CD4-positive, alpha-beta T cell treated with Interferon gamma for 1 hour (primary cell): ENCODE measurements at places on chromosomes 16 and 17.

DNA sequence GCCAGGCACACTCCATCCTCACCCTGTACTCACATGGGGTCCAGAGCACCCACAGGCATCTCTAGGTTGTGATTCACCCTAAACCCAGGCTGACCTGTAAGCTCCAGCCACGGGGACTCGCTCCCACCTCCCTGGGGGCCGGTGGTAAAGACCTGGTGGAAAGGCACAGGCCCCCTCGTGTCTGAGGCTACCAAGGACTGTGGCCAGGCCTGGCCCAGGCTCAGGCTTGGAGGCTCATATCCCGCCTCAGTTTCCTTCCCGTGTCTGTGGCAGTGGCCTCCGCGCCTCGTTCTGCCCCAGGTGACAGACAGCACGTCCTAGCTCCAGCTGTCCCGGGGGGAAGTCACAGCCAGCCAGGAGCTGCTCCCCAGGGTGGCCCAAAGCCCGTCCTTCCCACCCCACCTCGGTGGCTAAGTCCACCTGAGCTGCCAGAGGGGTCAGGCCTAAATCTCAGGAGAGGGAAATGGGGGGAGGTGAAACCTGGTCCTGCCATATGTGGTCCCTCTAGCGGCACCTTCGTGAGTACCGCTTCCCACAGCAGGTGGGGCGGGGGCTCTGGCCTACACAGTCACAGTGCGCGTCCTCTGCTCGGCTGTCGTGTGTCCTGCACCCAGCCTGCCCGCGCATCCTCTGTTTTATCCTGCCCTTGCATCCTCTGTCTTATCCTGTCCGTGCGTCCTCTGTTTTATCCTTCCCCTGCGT is 12.6 kb downstream of the CDH15 start:
- no peak for DNase-seq

DNA sequence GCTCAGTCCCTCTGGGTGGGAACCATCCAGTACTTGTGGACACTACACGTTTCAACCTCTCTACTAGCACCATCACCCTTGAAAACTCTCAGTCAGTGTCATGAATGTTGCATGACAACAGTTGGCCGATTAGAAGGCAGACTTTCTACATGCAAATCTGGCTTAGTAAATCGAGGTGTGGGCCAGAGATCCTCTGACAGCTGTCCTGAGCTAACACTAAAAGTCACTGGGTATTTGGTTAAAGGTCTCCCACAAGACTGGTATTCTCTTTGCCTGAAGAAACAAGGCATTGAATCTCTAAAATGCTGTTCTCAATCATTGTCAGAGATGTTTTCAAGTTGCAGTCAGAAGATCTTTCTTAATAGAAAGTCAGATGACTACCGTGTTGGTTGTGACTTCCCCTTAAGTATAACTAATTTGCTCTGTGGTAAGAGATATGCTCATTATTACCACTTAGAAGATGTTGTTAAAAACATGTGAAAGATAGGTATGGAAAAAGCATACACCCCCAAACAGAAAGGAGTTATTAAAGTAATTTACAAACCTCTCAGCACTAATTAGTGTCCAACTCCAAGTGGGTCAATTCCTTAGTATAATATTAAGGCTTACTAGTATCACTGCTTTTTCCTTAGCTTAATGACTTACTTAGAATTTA is 62.3 kb downstream of the WNT3 start:
- DNase-seq, result no peak

DNA sequence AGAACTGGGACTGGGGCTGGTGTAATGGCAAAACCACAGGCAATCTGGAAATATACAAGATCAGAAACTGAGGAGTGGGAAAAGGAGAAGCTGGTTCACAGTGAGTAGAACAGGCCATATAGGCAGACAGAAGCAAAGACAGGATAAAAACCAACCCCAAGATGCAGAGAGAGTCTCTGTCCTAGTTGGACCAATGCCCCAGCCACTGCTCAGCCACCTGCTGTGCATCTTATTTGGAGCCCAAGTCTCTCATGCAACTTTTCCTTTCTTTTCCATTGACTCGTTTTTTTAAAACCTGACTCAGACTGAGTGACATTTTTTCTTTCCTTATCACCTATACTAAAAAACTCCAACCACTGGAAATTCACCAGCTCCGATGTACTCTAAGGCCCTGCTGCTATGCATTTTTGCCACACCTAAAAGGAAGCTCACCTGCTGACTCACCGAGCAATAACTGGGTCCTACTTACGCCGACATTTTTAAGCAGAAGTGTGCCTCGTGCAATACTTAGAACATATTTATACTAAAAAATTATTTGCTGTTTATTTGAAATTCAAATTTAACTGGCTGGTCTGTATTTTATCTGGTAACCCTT is 100.8 kb upstream of the XYLT1 start:
- no peak for DNase-seq

DNA sequence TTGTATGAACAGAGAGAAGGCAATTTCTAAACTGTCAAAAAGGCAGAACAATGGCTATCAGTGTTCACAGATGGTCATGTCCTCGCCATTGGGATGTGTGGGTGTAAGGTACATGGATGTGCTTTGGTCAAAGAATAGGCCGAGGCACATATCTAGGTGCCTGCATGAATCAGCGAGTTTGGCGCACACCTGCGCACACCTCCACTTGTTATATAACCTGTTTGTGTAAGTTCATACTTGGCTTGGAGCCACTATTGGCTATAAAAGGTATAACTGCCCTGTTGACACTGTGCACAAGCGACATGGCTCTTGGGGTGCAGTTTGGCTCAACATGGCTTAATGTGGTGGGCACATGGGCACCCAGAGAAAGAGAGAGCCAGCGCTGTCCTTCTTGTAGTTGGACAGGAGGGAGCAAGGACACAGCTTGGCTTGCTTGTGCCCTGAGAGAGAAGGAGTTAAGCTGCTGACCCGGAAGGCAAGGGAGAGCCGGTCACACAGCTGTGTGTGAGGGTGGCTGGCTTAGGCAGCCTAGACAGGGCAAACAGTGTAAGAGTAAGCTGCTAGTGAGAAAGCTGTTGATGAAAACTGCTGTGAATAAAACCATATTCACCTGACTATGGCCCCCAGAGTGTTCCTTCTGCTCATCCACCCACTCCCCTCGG is 499.1 kb downstream of the KCNJ2 start:
- DNase-seq, result no peak

GRCh38 chr16:15648135-15648730 is 1.8 kb upstream of the NDE1 start:
- DNase-seq, result no peak

GRCh38 chr17:1203111-1203966 is 23.6 kb upstream of the ABR start:
- peak; percentile 57 for DNase-seq

DNA sequence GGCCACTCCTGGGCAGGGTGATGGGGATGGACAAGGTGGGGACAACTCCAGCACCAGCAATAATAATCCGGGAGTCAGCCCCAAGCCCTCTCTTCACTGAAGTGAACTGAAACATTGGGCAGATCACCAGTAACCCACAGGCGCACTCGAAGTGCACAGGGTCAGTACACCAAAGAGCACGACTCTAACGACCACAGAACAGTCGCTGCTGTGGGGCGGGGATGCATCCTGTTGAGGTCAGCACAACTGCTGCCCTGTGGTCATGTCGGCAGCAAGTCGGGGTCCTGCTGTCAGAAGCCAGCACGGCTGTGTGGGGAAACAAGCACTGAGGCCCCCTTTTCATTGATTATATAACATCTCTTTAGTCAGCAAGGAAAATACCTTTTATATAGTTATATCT is 14.6 kb downstream of the DNASE1 start:
- no peak for DNase-seq

DNA sequence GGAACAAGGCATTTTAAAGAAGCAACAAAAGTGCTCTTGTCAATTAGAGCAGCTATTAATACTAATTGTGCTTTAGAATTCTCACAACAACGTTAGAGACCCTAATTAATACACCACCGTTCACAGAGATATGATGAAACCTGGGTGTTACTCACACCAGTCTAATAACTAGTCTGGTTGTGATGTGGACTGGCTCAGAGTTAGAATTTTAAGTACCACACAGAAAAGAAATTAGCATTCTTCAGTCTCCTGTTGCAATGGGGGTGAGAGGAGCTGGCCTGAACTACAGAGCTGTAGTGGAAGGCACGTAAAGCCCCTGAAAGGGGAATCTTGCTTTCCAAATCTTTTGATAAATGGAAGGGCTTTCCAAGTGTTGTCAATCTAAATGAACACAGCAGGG is 240.8 kb upstream of the TOX3 start:
- no peak for DNase-seq

GRCh38 chr17:56543280-56543679 is 50.2 kb upstream of the NOG start:
- DNase-seq, result no peak

GRCh38 chr16:48180868-48181480 is 25.2 kb upstream of the ABCC12 start:
- DNase-seq, result no peak

DNA sequence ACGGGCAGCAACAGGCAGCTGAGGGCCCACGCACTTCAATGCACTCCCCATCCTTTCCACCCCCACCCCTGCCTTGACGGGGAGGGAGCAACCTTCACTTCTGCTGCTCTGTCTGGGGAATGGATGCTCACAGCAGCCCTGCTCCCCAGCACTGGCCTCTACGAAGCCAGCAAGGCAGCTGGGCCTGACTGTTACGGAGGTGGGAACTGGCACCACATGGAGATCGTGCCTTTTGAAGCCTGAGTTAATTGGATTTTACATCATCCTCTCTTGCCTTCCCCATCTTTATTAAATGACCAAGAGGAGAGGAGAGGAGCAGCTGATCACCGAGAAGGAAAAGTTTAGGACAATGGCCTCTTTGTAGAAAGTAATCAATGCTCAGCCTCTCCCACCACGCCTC is 187.0 kb upstream of the RPL38 start:
- no peak for DNase-seq

DNA sequence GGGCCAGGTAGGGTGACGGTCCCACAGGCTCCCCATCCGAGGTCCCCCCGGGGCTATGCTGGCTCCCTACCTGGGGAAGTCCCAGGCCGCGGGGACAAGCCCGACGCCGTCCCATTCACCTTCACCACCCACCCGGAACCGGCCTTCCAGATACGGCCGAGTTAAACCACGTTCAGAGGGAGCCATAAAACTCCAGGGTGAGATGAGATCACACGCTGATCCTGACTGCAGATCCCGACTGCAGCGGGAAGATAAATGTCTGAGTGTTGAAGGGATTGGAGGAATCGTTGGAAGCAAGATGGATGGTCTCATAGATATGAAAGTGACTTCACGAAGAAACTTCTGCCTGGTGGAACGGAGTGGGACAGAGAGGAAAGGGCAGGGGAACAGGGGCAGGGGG is 13.6 kb upstream of the C1QTNF8 start:
- no peak for DNase-seq

DNA sequence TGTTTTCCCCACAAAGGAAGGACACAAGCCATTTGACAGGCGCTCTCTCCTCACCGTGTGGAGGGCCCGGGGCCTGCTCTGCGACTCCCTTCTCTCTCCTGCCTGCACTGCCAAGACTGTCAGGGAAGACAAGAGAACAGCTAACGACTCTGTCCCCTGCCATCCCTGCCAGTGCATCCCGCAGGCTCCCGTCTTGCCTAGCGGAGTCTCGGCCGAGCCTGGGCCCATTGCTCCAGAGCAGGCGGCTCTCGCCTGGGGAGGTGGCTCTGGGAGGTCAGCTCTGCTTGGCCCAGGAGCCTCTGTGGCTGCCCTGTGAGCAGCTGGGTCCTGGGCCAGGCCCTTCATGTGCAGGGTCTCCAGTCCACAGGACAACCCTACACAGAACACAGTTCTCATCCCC is 53.0 kb downstream of the WNT3 start:
- no peak for DNase-seq

DNA sequence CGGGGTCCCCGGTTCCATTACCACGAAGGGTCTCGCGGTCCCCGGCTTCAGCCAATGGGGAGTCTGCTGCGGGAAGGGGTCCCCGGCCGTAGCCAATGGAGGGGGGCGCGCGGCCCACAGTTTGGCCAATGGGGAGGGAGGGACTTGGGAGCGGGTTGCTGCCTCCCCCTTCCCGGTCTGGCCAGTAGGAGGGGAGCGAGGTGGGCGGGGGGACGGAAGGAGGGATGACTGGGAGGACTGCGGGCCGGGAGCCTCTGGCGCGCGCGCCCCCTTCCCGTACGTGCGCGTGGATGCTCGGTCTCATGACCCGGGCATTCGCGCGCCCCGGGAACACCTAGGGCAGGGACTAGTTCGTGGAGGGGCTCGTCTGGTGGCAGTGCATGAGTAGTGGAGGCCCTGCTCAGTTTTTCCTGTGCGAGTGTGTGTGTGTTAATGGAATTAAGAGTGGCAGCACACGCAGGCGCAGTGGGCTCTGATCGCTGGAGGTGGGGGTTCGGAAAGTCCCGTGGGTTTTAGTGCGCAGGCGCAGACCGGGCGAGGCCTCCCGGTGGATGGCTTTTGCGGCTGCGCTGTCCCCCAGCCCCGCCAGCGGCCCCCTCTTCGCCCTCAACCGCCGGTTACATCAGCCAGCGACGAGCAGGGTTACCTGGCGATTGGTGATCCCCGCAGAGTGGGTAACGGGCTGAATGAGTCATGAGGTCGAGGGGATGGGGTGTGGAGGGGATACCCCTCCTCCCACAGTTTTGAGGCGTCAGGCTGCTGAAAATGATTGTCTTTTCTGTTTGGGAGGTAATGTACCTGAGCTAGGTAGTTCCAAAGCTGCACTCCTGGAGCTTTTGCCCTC is 1.3 kb downstream of the ATXN2L start:
- peak; percentile 96 for DNase-seq

- DNase-seq, result no peak
These were observed at the start of gene HCRT for GRCh38 chr17:42184713-42185620. Gene HCRT (minus strand): TSS chr17:42185452. CDS start chr17:42185365, 87 bp downstream.

- DNase-seq, result no peak
These were observed 16.0 kb downstream of the ENGASE start for GRCh38 chr17:79090443-79091225.

GRCh38 chr17:77841742-77842527 is 116.6 kb upstream of the TNRC6C start:
- no peak for DNase-seq

- DNase-seq, result no peak
These were observed 11.6 kb downstream of the CLTC start for GRCh38 chr17:59631276-59631675.

DNA sequence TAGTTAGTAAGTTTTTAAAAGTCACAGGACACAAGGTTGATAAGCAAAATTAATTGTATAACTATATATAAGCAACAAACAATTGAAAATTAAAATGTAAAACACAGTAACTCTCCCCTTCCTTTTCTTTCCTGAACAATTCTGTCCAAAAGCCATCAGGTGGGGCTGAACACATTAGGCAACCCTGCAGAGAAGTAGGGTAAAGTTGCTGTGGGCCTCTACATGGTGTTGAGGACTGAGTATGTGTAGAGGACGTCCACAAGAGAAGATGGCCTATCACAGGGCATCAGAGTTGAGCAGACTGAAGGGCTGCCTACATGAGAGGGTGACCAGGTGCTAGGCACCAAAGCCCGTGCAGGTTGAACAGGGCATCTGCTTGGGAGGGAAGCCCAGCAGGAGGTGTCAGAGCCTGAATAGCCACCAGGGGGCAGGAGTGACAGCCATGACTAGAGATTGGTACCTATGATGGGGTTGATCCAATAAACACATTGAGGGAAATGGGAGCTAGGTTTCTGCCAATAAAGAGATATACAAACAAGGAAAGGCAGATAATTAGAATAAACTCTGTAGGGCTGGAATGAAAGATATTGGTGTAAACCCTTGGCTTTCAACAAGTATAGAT is 415.1 kb downstream of the NPIPA8 start:
- no peak for DNase-seq
